ENCODE measurements at places on chromosomes 2 and 18.

DNA sequence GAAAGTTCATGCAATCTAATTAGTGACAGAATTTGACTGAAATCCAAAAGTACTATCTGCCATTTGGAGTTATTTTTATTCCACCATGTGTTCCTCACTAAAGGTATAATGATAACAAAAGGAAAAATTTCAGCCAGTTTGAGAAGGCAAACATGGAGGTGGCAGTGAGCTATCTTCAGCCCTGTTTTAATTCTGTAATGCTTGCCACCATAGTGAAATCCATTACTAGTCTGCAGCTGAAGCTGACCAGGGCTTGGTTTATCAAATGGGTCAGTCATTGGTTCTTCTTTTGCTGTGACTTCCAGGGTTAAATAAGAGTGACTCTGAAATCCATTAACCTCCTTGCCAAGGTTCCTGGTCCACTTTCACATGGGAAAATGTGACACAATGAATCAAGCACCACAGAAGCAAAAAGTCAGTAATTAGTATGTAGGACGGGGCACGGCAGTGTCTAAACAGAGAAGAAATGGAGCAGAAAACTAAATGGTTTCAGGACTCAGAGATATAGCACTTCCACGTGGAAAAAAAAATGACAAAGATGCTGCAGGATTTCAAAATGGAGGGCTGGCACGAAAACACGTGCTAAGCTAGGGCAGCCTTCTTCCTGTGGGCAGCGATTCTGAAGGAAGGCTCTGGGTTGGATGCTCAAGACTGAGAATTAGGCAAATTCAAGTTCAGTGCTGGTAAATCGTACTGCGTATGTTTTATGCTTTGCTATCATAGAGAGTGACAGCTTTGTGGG is 87.2 kb downstream of the EPHA4 start:
- DNase-seq: no peak

- DNase-seq: no peak
Measured at GRCh38 chr2:179538406-179539123, 273.9 kb upstream of the SESTD1 start.

DNA sequence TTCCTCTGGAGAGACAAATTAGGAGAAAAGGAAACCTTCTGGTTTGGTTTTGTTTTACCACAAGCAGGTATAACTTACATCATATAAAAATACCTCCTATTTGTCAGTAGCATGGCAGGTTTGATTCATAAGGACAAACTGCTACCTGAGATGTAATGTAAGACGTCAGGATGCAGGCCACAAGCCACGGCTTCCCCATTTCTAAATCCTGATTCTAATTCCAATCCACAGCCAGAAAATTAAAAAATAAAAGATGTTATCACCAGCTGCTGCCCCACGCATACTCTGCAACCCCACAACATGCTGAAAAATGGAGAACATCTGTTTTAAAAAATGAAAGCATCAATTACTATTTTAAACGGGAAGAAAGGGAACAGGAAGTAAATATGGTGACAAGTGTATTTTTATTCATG is 197.6 kb downstream of the BCL11A start:
- peak; percentile 61 for DNase-seq

DNA sequence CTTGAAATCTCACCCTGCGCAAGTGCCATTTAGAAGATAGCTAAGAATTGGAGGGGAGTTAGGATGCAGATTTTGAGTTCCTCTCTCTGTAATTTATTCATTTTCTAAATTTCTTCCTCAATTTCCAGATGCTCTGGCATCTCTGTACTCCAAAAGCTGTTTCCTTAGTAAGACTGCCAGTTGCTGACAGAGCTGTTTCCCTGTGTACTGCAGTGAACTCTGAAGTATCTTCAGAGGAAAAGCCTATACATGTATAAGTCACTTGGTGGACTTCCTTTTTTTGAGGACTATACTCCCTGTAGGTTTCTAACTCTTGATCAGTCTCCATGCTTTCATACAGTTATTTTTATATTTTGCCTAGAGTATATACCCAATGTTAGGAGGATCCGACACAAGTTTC is 1.5 kb upstream of the RESP18 start:
- DNase-seq: no peak

DNA sequence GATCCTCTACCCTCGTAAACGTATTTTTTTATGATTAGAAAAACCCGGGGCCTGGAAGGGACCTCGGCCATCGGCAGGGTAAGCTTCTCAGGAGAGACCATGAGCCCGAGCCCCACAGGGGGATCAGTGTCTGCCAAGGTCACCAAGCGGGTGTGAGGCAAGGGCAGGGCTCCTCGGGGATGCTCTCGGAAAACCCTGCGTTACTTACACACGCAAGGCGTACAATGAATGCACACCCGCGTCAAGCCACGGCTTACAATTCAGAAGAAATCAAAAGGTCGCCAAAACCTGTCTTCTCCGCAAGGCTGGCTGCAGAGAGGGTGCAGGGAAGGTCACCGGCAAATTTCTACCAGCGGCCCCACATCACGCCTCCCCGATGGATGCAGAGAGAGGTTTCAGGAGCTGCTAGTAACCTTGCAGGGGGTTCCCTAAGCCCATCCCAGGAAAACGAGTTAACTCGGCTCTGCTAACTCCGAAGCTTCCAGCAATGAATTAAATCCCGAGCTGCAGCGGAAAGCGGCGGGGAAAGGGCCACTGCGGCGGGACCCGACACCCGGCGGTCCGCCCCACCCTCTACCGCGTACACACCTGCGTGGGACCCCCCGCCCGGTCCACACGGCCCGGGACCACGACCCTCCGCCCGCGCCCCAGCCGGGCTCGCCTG is 638 bp downstream of the ST3GAL5 start:
- no peak for DNase-seq

DNA sequence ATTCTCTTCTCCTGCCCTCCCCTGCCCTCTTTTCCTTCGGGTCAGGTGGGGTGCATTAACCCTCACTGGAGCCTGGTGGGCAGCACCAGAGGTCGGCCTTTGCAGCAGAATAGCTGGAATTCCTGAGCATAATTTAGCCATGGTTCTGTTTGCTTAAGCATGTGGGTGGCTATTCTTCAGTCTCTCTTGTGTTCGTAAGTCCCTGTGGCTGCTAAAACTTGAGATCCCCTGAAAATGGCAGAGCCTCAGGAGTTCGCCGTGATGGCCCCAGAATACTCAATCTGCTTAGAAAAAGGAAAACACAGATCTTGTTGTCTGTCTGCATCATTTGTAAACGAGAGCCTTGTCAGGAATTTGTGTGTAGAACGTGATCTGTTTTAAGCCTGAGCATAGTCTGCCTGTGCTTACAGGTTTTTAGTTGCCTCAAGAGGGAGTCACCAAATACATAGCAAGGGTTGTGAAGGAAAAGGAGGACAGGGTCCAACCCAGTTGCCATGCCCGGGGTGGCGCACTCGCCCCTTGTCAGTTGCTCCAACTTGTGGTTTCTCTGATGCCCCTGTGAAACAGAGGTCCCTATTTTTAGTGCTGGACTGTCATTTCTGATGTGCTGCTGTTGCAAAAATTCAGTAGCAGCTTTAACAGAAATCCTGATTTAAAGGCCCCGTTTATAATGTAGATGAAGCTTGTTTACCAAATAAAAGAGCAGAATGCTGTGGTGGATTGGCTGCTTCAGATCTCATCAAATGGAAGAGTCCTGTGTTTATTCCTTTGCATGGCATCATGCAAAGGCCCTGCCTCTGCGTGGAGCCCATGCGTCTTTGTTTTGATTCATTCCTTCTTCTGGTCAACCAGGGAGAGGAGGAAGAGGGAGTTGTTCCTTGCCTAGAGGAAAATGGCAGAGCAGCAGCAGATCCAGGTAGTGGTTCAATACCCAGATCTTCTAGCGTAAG is 74.8 kb downstream of the WDSUB1 start:
- no peak for DNase-seq

DNA sequence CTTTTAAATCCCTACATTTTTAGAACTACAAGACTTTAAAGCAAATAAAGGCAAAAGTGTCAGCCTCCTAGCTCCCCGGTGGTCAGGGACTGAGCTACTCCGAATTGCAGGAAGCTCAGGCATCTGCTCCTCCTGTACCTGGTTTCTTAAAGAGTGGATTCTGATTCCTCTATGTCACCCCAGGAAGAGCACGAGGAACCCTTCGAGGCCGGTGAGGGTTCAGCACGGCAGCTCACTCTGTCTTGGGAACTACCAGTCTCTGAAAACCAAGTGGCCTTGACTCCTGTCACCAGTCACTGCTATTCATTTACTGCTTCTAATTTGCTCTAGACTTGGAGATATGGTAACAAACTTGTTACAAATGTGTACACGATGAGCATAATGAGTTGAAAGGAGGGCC is 2.3 kb downstream of the PER2 start:
- DNase-seq: no peak

GRCh38 chr2:220876080-220876824 is 695.9 kb downstream of the EPHA4 start:
- DNase-seq: no peak

- DNase-seq: no peak
Measured at GRCh38 chr18:57518533-57518932, 68.0 kb downstream of the FECH start.

- DNase-seq: peak; percentile 45
Measured at GRCh38 chr2:102975996-102976975, 214.5 kb downstream of the TMEM182 start.

DNA sequence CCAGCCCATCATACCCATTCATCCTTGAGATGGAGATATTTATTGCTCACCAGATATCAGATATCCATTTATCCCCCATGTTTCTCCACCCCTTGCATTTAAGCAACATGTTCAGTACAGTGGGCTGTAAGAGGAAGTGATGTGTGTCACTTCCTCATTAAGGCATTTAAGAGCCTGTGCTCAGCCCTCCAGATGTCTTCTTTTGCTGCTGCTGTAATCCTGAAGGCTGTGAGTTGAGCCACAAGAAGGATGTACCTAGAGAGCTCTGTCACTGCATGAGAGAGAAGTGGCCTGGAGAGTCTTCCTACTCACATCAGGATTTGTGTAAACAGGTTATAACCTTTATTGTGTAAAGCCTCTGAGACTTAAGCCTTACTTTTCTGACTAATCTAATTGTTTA is 151.8 kb upstream of the UNC80 start:
- DNase-seq: peak; percentile 69

DNA sequence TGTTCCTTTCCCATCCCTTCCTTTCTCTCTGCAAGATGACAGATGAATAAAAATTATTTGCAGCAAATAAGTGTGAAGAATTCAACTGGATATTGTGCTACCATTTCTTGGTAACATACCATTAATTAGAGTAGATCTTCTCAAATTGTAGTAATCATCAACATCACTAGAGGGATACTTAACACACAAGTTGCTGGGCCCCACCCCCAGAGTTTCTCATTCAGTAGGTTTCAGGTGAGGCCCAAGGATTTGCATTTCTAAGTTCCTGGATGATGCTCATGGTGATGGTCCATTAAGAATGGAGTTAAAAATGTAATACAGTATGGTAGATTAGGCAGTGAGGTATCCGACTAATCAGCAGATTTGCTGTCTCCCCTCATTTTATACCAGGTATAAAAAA is 594.0 kb downstream of the ERBB4 start:
- no peak for DNase-seq

DNA sequence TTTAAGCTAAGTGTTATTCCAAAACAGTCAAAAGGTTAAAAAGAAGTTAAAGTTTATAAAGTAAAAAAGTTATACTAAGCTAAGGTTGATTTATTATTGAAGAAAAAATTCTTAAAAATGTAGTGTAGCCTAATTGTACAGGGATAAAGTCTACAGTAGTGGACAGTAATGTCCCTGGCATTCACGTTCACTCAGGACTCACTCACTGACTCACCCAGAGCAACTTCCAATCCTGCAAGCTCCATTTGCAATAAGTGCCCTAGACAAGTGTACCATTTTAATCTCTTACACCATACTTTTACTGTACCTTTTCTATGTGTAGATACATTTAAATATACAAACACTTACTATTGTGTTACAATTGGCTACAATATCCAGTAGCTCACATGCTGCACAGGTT is 86.1 kb downstream of the CACNB4 start:
- no peak for DNase-seq

DNA sequence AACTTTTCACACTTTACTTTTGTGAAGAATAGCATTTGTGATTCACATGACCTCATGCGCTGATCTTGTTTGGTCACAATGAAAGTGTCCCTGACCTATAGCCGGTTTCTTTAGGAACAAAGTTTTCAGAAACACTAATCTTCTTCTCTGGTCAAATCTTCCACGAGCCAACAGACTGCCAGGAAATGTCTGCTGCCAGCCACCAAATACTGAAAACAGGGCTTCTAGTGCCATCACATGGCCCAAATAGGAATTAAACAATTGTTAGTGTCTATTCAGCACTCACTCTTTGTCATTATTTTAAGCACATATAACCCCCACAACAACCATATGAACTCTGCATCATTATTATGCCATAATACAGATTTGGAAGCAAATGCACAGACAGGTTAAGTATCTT is 286.5 kb upstream of the SYT4 start:
- DNase-seq: peak; percentile 57

- DNase-seq: no peak
Measured at GRCh38 chr2:240449764-240450531, 14.5 kb downstream of the GPC1 start.

DNA sequence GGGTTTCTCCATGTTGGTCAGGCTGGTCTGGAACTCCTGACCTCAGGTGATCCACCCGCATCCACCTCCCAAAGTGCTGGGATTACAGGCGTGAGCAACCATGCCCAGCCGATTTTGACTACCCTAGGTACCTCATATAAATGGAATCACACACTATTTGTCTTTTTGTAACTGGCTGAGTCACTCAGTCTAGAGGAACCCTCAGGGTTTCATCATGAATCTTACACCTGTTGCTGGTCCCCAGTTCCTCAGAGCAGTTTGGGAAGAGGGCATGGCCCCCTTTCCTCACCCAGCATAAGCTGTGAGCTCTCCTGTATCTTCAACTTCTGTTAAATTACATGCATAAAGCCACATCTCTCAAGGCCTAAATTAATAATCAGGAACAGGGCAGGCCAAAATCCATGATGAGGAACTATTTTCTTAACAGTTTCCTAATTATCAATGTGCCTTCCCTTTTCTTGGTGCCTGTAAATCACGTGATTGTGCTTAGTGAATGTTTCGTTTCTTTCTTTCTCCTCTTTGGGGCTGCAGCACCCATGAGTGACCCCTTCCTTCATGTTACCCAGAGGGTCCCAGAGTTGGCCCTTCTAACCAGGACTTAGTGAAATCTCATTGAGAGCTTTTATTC is 20.9 kb downstream of the DYSF start:
- no peak for DNase-seq

DNA sequence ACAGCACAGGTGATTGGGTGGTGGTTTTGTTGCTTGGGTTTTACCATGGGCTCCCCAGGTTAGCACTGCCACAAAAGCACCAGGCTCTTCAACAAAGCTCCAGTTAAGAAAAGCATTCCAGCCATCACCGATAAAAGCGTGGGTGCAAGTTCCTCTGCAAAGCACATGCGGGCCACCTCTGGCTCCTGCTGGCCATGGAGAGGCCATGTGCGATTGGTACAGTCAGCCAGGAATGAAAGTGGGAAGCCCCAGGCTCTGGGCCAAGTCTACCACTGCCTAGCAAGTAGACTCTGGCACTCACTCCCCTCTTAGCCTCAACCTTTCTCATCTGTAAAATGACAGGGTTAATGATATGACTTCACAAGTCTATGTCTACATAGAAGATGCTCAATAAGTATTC is 36.0 kb downstream of the BCL11A start:
- no peak for DNase-seq
